Fibroblast of mammary gland (primary cell): ENCODE measurements at places on chromosomes 6 and 20.

GRCh38 chr6:6564154-6564553, 24.4 kb upstream of the LY86 start:
- no peak for DNase-seq

DNA sequence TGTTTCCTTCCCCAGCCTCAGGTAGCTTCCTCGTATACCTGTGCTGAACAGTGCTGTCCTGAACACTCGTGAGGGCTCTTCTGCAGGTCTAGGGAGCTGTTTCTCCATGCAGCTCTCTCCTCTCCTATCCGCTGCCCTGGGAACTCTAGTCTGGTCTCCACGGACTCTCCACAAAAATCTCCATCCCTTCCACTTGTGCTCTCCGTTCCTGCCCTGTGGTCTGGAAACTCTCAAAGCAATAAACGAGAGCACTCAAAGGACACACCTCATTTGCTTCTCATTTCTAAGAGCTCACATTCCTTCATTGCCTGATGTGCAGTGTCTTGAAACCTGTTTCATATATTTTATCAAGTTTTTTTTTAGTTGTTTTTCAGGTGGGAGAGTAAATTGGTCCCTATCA, 235.9 kb upstream of the RGS17 start:
- DNase-seq: no peak

DNA sequence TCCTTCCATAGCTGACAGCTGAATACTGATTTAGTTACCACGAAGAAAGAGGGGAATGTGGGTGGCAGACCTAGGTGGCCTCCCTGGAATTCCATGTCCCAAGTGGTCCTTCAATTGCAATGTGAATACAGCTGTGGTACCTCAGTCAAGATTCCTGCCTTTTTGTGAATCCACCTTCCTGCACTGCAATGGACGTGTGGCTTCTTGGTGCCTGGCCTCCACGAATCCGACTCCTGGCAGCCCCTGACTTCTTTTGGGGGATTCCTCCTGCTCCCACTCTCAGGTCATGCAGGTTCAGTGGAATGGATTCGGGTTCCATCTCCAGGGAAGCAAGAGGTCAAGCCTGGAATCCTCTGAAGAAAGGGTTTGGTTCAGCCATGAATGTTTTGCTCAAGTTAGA, 117.8 kb downstream of the DACT2 start:
- DNase-seq: no peak

DNA sequence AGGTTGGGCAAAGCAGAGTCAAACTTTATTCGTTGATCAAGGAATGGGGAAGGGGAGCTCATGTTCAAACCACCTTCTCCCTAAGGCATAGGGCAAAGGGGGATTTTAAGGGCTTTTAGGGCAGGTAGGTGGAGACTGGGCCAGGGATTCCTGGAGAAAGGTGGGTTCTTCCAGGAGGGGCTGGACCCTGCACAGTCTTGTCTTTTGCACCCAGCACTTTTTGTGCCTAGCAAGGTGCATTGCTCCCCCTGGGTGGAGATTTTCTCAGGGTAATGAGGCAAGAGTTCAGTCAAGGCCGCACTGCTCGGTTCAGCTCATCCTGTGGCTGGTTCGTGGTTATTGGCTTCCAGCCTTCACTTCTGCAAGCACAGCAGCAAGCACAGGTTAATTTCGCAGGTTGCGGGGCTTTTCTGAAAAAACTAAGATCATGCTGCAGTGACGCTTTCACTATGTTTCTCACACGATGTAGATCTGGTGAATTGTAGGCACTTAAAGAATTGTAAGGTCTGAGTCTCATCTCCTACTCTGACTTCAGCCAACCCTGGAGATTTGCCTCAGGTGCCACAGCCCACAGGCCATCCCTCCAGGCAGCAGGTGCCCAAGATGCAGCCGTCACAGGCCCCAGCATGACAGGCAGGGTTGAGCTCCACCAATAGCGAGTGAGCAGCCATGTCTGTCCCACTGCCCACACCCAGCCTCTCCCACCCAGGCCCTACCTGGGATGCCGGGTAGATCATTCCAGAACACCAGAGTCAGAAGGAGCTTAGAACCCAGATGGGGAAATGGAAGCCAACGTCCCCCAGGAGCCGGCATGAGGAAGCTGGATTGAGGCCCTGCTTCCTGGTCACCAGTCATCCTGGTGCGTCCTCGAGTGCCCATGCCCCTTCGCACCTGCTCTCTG, 37.1 kb downstream of the SUN5 start:
- no peak for DNase-seq

DNA sequence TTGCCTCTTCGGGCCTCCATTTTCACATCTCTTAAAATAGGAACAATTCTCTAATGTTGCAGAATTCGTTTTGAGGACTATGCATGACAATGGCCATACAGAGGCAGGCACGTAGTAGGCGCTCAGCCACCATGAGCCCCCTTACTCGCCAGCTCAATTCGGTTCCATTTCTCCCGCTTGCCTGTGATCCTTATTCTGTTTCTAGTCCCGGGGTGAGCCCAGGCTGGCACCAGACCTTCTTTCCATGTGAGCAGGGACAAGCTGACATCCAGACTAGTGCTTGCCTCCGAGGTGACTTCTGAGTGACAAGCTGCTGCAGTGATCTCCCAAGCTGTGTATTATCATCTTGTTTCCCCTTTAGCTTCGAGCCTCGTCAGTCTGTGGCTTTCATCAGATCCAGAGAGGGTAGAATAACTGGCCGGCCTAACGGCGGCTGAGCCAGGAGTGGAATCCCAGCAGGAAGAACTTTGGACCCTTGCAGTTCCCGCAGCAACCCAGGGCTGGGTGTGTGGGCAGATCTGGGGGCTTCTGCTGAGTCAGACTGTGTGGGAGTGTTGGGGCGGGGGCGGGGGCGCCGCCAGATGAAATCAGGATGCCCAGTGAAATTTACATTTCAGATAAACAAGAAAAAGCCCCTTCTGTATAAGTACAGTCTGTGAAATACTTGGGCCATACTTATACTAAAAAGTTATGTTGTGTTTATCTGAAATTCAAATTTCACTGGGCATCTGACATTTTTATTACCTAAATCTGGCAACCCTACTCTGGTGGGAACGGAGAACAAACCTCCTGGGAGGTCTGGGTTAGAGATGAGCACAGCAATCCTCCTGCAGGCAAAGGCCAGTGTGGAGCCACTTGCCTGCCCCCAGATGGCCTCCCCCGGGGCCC, 10.9 kb downstream of the BANF2 start:
- peak; percentile 28 for DNase-seq

- peak; percentile 70 for DNase-seq
These were observed 39.4 kb upstream of the CCN6 start for GRCh38 chr6:112014483-112014882.

GRCh38 chr6:67802771-67803170, 832.3 kb upstream of the ADGRB3 start:
- DNase-seq: no peak

- no peak for DNase-seq
These were observed 65.6 kb downstream of the CAP2 start for GRCh38 chr6:17458966-17459365.

DNA sequence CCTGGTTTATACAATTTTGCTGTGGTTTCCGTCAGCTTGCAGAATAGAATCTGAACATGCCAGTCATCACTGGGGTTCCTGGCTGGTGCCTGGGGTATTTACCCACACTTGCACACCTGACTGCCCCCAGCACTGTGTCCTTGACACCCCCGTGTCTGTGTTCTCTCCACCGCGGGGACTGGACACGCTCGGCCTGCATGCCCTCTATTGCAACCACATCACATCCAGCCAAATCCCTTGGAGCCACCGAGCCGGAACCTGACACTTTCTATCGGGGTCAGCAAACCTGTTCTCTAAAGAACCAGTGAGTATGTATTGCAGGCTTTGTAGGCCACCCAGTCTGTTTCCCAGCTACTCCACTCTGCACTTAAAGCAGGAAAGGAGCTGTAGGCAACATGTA, 527.5 kb downstream of the PRKN start:
- DNase-seq: no peak

GRCh38 chr20:63930971-63931553, 25.2 kb downstream of the UCKL1 start:
- DNase-seq: no peak

- no peak for DNase-seq
These were observed 81.8 kb downstream of the NFATC2 start for GRCh38 chr20:51460569-51461265.

DNA sequence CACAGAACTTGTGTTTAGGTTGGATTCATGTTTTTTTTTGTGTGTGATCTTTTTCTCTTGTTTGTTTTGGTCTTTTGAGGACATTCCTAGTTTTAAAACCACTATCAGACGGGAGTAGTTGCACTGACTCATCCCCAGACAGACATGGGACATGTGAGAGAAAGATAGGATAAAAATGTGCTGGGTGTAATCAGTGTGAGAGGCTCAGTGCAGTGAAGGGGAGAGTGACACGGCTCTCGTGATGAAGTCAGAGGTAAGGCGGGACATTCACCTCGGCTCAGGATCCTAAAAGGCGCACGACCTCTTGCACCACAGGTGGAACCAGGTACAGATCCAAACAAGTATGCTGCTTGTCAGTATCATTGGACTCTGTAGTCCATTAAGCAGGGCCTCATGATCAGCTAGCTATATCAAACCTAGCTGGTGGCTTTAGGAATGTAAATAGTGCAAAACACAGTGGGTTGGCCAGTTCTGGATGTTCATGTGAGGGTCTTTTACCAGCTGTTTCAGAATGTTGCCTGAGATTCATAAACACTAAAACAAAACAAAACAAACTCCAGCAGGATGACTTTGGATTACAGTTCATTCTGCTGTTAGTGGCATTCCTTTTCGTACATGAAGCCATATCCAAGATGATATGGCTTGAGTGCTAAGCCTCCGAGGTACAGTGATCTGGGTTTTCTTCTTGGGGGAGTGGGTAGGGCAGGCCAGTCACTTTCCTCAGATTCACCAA, 18.0 kb downstream of the FOXO3 start:
- DNase-seq: peak; percentile 70

DNA sequence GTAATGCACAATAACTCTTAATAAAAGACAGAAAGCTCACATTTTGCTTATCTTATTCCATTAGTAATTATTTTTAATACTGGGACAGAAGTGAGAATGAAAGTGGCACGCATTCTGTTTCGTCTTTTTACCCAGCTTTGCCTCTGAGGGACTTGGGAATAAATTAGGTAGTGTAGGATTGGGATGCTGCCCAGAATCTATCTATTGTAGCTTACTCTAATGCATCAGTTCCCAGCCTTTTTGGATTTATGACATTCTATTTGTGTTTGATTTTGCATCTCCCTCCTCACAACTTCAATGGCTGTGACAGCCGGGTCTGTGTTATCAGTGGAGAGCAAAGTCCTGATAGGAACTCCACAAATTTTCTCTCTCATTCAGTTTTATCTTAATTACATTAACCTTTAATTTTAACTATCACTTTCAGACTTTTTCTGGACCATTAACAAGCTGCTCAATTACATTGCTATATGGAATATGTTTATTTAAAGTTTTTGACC, 62.9 kb upstream of the TULP4 start:
- DNase-seq: no peak

DNA sequence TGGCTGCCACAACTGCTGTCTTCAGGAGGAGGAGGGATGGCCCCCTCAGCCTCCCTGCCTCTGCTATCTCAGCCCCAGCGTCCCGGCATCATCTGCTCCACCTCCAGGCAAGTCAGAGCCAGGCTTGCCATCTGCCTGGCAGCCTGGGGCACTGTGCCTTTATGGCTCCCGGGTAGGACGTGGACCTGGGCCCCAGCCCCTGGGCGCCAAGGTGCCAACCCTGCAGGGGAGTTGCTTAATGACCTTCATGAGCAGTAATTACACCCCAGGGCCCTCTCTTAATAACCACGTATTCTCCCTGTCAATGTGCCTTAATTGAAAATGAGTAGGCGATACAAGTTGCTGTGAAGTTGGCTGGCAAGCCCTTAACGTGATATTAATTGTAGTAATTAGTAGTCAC, 122.1 kb upstream of the MLN start:
- no peak for DNase-seq

- DNase-seq: no peak
These were observed 881.2 kb upstream of the EPHA7 start for GRCh38 chr6:94300424-94301144.

DNA sequence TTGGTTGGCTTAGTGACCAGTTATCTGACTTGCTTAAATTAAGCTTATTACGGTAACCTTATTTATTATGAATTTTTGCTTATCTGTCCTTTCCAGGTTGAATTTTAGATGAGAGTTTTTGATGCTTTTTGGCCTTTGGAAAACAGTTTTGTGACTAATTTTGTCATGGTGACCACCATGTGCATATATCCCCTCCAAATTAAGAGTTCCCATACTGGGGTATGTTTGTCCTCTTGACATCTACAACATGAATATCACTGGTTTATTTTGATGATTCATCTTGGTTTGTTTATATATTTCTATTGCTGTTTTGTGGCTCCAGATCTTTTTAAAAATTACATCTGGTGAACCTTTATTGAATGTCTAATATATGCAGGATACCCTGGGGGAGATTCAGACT, 61.4 kb downstream of the PHF20 start:
- DNase-seq: peak; percentile 41

DNA sequence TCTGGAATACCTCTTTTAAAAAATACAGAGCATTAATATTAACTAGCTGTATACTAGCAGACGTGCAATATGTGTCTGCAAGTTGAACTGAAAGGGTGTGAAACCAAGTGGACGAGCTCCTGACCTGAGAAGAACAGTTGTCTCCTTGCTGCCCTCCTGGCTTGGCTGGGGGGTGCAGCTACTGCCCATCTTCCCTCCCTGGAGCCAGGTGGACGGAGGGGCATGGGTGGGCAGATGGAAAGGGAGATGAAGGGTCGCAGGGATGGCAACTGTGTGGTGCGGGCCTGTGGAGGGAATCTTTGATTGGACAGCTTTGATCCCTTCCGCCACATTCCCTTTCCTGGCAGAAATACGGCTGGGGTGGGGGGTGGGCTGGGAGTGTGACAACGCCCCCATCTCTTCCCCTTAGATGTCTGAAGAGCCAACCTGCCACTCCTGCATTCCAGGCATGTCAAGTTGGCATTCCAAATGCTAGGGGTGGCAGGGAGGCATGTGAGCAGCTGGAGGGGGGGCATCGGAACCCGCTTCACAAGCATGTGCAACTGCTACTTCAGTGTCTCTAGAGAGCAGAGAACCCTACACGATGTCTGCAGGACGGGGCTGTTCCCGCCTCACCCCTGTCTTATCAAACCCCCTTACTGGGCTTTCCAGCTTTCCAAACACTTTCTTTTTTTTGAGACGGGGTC, 37.3 kb downstream of the SRSF3 start:
- no peak for DNase-seq
